NCI-H2227 treated with DMSO at 0.1 percent for 48 hours (cell line): ENCODE measurements at places on chromosomes 11 and 22.

DNA sequence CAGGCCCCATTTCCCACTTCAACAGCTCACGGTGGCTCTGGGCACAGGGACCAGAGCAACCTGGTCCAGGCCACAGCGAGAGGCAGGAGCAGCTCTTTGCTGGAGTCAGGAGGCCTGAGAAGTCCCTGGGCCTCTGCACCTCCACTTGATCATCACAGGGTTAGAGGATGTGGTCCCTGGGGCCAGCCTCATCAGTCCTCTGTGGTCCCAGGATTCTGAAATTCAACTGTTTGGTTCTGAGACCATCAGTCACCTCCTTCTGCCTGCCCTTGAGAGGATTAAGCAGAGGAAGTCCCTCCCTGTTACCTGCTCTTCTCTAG, 24.9 kb upstream of the CBX7 start:
- DNase-seq, result no peak

DNA sequence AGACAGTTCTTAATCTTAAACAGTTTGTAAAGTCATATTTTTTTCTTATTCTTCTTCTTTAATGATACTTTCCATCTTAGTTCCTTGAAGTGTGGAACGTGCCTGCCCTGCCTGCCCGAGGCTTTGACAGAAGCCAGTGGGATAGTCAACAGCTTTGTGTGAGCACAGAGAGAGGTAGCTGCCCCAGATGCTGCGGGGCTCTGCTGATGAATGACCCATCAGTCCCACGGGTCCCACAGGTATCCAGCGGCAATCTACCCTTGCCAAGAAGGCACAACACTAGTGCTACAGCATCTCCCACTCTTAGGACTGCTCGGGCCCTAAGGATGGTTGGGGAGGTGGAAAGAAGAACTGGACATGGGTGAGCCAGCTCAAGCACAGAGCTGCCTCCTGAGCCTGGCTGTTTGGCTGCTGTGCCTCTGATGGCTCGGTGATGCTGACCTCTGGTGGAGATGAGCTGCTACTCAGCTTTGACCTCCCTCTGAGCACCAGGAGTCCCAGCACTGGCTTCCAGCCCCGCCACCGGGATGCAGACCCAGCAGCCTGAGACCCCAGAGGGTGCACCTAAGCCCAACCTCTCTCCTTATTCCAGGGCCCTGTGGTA, 11.8 kb upstream of the APLNR start:
- DNase-seq, result peak; percentile 64

- DNase-seq, result no peak
Measured at GRCh38 chr11:89495951-89496350, 4.8 kb upstream of the NOX4 start.

DNA sequence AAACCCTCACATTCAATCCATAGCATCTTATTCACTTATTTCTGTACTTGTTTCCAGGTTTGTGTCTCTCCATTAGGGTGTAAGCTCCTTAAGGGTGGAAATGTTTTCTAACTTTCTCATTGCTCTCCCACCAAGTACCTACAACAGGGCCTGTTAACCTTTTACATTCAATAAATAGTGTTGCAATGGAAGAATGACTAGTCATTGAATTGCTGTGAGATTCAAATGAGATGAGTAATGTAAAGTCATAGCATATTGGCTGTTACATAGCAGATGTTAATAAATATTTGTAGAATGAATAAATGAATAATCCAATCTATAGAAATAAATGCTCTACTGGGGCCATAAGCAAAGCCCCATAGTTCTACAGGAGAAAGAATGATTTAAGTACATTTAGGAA, 75.4 kb upstream of the DDI1 start:
- no peak for DNase-seq

GRCh38 chr11:114084414-114084813, 24.9 kb downstream of the ZBTB16 start:
- no peak for DNase-seq

GRCh38 chr11:125154378-125155099, 10.0 kb upstream of the PKNOX2 start:
- DNase-seq, result no peak

DNA sequence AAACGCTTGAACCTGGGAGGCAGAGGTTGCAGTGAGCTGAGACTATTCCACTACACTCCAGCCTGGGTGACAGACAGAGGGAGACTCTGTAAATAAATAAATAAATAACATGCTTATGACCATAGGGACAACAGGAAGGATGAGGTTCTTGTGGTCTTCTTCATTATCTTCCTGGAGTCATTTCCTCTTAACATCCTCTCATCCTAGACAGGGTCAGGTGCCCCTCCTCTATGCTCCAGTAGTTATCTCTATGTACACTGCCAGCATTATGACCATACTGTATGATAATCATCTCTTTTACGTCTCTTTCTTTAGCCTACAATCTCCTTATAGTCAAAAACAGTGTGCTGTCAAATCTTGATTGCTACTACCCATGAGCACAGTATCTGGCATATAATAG, 17.7 kb downstream of the RAB30 start:
- no peak for DNase-seq
